ENCODE measurements at places on chromosomes 7 and 10.

DNA sequence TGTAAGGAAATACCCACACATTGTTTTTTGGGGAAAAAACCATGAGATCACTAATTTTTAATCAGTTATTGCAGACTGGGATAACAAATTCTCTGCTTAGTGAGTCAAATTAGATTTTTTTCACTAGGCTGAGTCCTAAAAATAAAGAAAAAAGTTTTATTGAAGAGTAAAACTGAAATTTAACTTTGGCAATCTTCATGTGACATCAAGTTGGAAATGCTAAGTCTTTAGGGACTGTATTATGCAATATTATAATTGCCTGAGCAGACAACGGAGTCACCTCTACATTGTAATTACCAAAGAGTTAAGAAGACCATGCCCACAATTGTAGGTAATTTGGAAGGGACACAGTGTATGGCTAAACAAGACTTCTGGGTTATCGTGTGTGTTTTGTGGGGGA, 2.2 kb upstream of the CLEC5A start:
- peak; percentile 86 for DNase-seq

GRCh38 chr7:47601119-47601880, 19.4 kb upstream of the TNS3 start:
- DNase-seq: peak; percentile 78

GRCh38 chr10:67306588-67307205, 380.9 kb downstream of the LRRTM3 start:
- peak; percentile 18 for DNase-seq

DNA sequence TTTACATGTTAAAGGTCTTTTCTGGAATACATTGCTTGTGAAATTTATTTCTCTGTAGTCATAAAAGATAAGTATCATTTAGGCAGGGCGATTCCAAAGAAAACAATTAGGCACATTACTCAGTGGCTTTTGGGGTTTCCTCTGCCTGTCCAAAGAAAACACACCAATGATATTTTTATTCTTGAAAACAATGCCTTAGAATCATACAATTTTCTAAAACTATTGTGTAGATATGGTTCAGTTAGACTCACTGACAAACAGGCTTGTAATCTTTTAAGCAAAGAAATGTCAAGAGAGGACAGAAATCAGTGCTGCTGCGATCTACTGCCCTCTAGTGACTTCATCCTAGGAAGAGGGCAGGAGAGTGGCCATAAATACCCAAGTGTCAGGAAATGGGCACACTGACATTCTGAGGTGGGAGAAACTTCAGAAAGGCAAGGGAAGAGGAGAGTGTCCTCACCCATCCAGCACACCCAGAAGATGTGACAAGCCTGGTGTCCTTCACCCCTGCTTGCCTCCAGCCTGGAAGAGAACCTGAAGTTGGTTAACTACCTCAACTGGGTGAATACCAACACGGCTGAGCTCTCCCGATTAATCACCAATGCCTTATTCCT, 120.5 kb downstream of the GALNT11 start:
- peak; percentile 49 for DNase-seq

- no peak for DNase-seq
These were observed 195.6 kb upstream of the PFKP start for GRCh38 chr10:2871673-2872219.

- no peak for DNase-seq
These were observed 5.7 kb upstream of the PON2 start for GRCh38 chr7:95440394-95441038.

- DNase-seq: no peak
These were observed at the start of gene BHLHA15 for GRCh38 chr7:98211221-98211675. TSS of gene BHLHA15 (plus strand) at chr7:98211439. CDS start at chr7:98212310, 871 bp downstream.

DNA sequence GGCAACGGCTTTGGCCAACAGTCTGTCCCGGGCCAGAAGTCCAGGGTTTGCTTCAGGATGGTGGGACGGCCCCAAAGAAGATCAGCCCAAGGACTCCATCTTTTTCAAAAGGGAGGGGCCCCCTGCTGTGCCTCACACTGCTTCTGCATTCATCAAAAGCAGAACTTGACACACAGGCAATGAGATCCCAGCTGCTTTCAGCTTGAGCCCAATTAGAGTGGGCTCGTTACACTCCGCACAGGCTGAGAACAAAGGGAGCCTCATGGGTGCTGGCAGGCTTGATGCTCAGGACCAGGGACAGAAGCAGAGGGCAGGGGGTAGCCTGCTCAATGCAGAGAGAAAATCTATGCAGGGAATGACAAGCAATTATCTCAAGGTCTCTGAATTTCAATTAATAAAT, 45.5 kb downstream of the VOPP1 start:
- DNase-seq: peak; percentile 61

DNA sequence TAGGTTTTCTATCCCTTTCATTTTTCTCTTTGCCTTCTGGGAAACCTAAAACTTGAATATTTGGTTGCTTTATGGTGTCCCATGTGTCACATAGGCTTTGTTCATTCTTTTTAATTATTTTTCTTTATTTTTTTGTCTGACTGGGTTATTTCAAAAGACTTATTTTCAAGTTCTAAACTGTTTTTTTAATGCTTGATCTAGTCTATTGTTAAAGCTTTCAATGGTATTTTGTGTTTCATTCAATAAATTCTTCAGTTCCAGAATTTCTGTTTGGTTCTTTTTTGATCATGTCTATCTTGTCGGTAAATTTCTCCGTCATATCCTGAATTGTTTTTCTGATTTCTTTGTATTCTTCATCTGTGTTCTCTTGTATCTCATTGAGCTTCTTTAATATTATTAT, 86.8 kb downstream of the NPS start:
- DNase-seq: no peak

GRCh38 chr7:139646566-139646965, 123.1 kb downstream of the CLEC2L start:
- DNase-seq: no peak

DNA sequence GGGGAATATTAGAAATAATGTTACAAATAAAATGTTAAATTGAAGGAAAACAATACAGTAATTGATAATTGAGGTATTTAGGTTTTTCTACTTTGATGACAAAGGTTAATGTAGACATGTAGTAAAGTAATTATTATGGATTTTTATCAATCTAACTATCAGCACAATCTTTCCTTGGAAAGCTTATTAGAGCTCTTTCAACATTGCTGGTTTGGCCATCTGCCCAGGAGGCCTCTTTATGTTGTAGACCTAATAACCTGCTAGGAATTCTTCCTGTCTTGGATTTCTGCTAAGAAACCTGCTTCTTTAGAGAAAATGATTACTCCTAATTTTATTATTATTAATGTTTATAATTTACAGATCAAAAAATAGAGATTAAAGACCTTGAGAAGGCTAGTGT, 78.9 kb downstream of the CHRM2 start:
- DNase-seq: no peak

DNA sequence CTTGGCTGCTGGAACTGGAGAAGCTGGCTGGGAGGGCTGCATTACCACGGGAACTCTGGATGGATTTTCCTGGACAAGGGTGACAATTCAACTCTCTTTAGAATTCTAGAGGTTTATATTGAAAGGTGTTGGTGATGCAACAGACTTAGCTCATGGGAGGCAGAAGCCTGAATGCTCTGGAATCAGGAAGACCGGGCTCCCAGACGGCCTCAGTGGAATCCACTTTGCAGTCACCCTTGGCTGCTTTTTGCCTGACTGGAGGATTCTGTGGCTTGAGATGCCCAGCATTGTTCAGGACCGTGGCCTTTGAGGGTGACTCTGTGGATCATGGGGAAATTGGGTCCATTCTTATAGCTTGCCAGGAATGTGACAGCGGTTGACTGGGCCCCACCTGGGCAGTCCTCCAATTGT, 32.3 kb downstream of the PYROXD2 start:
- DNase-seq: no peak

GRCh38 chr10:66321723-66322665, 603.8 kb upstream of the LRRTM3 start:
- DNase-seq: no peak

DNA sequence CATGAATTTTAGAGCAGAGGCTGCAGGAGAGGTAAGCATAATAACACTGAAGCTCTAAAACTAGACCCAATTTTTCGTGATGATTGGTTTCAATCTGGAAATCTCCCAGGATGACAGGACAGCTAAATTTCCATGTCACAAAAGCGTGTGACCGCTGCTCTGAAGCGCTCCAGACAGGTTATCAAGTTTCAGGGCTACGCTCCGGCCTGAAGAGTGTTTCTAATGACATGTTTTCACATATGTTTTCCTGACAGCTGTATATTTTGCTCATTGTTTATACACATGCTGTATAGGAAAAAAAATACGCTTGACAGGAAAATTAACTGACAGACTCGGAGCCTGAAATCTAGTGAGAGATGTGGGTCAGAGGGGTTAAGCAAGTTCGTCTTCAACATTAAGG, 219.8 kb upstream of the BMPER start:
- no peak for DNase-seq

DNA sequence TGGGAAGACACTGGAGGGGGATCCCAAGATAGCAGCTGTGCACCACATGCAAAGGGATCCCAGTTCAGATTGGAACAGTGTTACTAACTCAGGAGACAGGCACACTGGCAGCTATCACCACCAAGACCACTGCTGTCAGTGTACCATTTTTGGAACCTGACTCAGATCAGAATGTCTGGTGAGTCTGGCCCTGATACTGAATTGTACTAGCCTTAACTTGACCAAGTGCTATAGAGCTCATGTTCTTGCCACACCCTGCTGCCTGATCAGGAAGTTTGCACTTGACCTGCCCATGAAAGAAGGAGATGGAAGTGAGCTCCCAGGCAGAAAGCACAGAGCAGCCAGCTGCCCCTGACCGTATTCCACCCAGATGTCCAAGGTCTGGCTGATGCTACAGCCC, 4.8 kb upstream of the PRRT4 start:
- no peak for DNase-seq

GRCh38 chr7:40755438-40755837, 620.6 kb downstream of the SUGCT start:
- DNase-seq: no peak

- no peak for DNase-seq
These were observed 14.7 kb downstream of the HNRNPA2B1 start for GRCh38 chr7:26185844-26186180.

GRCh38 chr10:80192553-80192952, 12.8 kb downstream of the ANXA11 start:
- DNase-seq: no peak

- DNase-seq: no peak
These were observed 99.2 kb downstream of the GRK5 start for GRCh38 chr10:119306514-119306951.

DNA sequence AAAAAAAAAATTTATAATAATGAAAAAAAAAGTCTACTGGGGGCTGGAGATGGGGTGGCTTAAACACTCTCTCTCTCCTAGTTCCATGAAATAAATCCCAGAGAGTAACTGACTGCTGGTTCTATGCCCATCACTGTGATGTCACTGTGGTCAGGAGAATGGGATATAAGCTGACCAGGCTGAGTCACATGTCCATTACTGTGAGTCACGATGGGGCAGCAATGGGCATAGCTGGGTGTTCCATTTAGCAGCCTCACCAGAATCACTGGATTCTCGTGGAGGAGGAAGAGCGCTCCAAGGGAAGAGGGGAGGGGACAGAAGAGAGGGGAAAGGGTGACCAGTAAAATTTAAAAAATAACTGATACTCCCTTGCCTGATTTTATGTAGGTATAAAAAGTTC, 37.1 kb downstream of the MASTL start:
- DNase-seq: peak; percentile 85

DNA sequence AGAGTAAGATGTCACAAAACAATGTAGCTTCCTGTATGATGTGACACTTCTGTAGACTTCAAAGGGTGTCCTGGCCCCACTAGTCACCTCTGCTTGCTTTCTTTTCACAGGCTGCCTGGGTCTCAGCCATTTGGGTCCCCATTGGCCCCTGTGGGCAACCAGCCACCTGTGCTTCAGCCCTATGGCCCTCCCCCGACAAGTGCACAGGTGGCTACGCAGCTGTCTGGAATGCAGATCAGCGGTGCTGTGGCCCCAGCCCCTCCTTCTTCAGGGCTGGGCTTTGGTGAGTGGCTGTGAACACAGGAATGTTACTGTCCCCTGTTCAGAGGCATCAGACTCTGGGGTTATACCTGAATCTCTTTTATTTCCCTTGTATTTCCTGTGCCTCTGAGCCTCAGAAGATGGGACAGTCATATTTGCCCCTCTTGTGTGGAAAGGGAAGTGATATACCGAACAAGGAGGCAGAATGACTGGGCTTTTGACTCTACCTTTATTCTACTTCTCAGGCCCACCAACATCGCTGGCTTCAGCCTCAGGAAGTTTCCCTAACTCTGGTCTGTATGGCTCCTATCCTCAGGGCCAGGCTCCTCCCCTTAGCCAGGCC, 15.4 kb downstream of the SEC24C start:
- DNase-seq: no peak

DNA sequence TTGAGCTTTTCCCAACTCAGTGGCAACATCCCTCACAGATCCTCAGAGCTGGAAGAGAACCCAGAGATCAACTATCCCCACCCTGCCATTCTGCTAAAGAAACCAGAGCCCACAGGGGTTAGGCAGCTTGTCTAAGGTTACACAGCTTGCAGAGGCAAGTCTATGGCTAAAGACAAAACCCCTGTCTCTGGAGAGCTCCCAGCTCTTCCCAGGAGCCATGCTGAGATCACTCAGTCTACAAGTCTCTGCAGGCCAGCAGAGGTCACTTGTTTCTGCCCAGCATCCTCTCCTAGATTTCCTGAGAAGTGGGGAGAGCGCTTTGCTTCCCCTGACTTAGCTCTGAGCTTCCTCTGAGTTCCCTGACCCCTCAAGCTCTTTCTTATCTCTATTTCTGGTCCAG, 28.5 kb upstream of the LOXL4 start:
- DNase-seq: no peak

- no peak for DNase-seq
These were observed 59.3 kb upstream of the GRB10 start for GRCh38 chr7:50842041-50842440.

DNA sequence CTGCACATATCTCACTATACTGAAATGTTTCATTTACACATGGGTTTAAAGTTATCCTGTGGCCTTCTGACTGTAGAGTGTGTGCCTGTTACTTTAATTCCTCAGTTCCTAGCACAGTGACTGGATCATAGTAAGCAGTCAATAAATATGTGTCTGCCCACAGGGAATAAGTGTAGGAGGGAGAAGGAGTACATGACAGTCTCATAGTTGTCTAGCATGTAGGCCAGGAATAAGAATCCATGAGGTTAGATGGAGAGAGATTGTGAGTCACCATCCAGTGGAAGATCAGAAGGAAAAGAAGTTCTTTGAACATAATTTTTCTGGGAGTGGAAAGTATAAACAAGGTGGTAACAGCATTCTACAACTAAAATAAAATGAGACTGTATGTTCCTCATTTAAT, 36.6 kb upstream of the SEMA3A start:
- no peak for DNase-seq

DNA sequence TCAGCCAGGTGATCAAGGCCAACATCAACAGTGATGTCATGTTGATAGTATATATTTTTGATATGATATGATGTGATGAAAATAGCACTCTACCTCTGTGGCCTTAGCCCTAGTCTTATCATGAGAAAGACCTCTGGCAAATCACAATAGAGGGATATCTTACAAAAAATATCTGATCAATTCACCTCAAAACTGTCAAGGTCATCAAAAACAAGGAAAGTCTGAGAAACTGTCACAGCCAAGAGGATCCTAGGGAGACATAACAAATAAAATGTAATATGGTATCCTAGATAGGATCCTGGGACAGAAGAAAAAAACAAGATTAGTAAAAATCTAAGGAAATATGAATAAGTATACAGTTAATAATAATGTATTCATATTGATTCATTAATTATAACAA, 92.6 kb downstream of the NRCAM start:
- no peak for DNase-seq

- DNase-seq: no peak
These were observed 179.5 kb upstream of the TMEM106B start for GRCh38 chr7:12031638-12032037.

- no peak for DNase-seq
These were observed 378.6 kb upstream of the CHRM2 start for GRCh38 chr7:136489808-136490207.

Data from suppressor macrophage treated with lipopolysaccharide for 1 hour (primary cell).